ENCODE measurements at places on chromosomes 11 and 22.

- DNase-seq, result no peak
Observed at GRCh38 chr22:44973829-44974228, 36.0 kb downstream of the PHF21B start.

GRCh38 chr11:862081-862661 is 19.5 kb downstream of the TSPAN4 start:
- no peak for DNase-seq

DNA sequence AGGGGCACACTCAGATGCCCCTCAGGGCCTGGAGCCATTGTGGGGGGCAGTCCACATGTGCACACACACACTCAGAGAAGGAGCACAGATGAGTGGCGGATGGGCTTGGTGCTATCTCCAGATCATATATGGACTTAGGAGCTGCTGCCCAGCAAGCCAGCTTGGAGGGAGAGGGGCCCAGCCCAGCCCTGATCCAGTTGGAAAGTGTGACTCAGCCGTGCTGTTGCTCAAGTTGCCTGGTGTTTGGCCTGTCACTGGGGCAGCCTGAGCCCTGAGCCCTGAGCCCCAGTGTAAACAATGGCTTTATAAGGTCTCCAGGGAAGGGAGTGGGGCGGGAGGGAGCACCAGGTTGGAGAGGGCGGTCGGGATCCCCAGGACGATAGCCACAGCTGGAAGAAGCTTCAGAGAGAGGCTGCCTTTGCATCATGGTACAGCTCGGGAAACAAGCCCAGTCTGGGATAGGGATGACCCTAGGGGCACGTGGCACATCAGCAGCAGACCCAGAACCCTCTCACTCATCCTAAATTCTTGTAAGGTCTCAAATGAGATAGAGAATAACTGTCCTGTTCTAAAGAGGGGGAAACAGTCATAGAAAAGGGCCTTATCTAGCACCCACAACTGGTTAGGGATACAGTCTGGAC is 4.8 kb downstream of the SELENOM start:
- DNase-seq, result no peak

DNA sequence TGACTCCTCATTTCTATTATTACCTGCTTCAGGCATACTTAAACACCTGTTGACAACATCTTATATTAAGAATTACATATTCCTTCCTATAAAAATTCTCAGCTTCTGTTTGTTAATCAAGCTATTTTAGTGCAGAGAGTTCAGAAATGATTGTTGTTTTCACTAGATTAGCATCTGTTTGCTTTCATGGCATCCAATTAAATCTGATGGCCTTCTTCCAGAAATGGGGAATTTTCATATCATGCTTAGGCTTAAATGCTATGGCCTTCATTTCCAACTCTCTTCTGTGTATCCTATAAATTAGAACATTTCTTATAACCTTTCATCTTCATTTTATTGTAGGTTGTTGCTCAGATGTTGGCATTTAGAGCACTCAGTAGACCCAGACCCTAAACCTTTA is 180.0 kb downstream of the WNT11 start:
- no peak for DNase-seq

DNA sequence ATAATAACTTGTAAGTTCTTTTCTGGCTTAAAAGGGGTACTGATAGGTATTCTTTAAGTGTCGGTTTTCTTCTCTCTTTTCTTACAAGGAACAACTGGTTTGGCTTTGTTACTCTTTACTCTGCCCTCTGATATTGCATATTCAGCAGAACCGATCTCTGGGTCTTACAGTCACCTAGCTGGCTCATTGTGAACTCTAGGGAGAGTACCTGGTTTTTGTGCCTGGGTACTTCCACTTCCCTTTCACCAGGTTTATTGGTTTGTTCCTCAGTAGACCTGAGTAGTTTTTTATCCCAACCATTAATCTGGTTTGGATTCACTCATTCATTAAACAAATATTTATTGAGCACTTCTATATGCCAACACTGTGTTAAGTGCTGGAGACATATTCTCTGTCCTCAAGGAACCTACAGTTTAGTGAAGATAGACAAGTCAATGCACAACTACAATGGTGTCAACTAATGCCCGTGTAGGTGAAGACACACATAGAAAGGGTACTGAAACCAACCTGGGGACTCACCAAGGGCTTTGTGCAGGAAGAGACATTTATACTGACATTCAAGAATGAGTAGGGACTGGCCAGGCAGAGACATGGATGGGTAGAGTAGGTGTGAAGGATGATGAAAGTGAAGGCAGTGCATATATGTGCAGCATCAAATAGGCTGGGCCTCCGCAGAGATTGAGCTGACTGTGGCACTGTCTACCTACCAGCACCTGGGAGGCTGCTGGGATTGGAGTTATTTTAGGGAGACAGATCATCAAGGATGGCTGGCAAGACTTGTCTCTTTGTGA is 348.8 kb upstream of the C11orf87 start:
- no peak for DNase-seq

DNA sequence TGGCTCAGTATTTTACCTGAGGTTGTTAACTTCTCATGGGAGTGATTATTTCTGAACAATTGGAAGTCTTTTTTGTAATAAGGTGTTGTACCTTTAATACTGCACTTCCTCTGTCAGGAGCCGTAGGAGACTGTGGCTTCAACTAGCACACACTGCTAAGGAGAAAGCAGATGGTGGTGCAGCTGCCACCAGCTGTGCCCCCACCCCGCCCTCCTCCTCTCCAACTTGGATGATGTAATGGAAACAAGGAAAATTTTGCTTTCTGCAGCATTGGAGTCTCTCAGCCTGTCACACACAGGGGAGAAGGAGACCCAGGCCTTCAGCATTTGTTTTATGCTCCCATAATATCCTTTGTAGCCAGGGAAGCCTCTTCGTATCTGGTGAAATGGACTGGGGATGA is 91.2 kb downstream of the TEAD1 start:
- DNase-seq, result no peak

DNA sequence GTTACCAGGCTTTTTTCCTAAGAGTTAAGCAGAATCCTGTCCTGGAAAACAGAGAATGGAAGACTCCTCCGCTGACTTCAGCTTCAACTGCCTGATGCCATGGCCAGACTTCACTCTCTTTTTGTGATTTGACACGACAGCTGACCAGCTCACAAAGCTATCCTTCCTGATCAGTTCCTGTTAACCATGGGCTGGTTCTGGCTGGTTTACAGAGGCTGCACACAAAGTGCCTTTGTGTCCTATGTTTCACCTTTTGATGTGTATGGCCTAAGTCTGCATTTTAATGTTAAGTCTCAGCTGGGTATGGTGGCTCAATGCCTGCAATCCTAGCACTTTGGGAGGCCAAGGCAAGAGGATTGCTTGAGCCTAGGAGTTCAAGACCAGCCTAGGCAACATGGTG is 11.1 kb downstream of the FOLR3 start:
- DNase-seq, result no peak

GRCh38 chr11:113363996-113364641 is 23.5 kb upstream of the ANKK1 start:
- DNase-seq, result no peak

DNA sequence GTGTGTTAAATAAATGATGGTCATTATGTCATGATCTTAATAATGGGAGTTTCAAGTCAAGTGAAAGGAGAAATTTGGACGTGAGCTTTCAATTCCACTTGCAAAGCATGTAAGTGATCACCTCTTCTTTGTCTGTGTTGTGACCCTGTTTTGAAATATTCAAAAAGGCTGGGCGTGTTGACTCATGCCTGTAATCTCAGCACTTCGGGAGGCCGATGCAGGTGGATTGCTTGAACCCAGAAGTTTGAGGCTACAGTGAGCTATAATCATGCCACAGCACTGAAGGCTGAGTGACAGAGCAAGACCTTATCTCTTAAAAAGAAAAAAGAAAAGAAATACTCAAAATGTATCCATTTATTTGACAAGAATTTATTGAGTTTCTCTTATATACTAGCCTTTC is 32.9 kb upstream of the EED start:
- DNase-seq, result no peak

- no peak for DNase-seq
Observed at GRCh38 chr11:95243673-95244072, 12.7 kb upstream of the SESN3 start.

All from lower lobe of right lung (tissue), 2 donors.